GM12865 (cell line): ENCODE measurements at places on chromosomes 5 and 9.

- DNase-seq = no peak
Observed at GRCh38 chr9:113387560-113388230, 10.9 kb upstream of the HDHD3 start.

- no peak for DNase-seq
Observed at GRCh38 chr5:157354800-157355199, 88.9 kb downstream of the CYFIP2 start.

DNA sequence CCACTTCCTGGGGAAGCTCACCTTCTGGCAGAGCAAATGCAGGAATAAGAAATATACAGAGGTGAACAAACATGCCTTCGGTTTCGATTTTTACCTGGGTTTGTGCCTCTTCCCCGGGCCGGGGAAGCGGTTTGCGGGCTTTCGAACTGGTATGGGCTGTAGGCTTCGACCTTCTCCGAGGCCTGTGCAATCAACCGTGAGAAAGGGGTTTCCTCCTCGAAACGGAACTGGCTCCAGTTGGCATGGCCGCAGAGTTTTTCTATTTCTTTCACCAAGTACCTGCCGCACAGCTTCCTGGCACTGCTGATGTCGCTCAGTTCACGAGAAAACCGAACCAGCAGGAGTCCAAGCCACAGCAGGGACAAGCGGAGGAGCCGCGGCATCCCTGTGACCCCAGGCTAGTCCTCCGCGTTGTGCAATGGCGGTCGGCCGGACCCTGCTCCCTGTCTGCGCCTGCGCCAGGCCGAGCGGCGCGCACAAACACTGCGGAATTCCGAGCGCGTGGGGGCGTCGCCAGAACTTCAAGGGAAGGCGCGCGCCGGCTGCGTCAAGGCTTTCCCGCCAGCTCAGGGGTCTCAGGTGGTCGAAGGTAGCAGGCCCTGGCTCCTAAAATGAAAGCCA lies at the start of gene INSL6:
INSL6 (minus strand) TSS at position 420 of the 621 bp plus-strand sequence; CDS start at position 383, 37 bp downstream.
- peak; percentile 57 for DNase-seq

GRCh38 chr5:54212331-54212730 lies 98.0 kb downstream of the ARL15 start:
- no peak for DNase-seq

DNA sequence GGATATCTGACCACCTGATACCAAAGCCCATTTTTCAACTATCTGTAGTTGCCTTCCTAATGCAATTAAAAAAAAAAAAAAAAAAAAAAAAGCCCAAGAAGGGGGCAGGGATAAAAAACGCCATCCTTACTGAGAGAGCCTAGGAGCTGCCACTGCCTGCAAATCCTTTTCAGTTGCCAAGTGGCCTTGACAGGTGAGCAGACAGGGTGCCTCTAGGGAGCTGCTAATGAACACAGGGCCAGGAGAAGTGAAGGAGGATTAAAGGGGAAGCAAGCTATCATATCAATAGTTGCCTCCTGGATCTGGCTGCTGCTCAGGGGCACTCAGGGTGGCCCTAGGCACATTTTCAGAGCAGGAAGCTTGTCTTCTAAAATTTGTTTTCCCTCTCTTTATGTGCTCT lies 547.4 kb downstream of the TLE1 start:
- no peak for DNase-seq

DNA sequence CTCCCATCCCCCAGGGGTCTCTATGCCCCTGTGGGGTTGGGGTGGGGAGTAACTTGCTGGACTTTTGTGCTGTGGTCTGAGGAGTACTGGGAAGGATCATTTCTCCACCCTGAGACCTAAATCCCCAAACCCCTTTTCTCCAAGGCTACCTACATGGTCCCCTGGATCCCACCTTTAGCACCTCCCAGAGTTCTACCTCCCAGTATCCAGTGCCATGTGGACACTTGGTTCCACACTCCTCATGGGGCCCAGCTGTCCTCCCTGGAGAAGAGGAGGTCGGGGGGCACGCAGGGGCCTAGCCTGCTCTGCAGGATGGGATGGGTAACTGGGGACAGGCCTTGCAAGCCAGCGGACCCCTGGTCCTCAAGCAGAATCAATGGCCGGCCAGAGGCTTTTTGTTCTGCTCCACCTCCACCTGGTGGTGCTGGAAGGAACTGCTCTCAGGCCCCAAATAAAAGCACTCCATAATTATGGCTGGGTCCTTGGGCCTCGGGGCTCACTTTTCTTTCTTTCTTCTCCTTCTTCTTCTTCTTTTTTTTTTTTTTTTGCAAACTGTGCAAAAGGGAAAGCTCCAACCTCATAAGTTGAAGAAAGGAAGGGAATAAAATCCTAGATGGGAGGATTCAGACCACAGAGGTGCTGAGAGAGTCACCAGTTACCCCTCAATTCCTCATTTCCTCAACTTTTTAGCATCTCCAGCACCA lies 68.4 kb downstream of the PSD2 start:
- DNase-seq = peak; percentile 72

DNA sequence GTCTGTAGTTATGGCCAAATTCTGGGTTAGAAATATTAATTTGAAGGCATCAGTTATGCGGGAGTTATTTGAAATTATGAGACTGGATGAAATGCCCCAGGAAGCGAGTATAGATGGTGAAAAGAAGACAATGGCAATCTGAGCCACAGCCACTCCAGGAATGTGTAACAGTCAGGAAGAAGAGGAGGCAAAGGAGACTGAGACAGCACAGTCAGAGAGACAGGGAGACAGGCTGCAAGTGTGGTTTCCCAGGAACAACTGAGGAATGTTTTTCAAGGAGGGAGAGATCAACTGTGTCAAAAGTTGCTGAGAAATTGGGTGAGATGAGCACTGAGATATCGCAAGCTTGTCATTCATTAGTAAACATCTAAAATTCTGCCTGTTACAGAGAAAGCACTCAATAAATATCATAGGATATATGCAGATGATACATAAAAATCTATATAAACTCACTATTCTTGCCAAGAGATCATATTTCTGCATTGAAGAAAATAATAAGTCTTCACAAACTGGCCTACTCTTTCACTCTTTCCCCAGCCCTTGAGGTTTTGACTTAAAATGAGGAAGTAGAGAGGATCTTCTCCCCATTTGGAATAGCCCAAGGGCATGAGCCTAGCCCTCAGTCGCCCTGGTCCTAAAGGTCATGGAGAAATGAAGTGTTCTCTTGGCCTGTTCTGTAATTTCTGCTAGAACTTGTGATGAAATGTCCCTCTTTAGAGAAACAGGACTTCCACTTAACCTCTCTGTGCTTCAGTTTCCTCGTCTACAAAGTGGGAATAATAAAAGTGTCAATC lies 48.5 kb upstream of the RLN1 start:
- DNase-seq = no peak

DNA sequence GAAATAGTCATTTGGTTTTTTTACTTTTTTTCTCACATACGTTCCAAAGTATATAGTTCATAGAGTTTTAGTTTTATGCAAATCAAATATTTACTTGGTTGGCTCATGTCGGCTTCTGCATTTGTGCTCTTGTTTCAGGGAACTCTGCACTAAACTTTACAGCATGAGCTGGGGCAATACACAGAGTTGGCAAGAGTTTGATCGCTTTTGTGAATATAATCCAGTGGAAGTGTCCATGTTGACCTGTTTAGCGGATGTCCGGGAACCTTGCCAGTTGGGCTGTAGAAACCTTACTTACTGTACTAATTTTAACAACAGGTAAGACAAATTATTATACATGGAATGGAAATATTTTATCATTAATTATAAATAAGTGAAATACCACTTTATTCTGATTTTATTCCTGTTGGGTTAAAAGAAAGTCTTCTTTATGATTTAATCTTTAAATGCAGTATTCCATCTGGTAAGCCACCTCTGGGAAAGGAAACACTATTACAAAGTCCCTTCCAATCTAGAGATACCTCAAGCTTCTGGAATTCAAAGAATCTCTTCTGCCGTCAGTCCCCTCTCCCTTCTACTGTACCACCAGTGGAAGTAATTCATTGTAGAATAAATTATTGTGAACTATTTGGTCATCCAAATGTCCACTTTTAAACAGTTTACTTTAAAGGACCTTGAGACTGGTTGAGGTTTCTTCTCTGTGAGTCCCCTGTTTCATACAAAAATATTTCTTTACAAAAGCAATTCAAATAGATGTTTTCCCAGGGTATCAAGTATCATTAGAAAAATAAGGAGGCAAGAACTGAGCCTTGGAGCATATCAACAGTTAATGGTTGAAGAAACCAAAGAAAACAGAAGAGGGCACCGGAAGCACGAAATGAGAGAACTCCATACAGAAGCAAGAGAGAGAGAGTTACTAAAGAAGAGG lies 45.2 kb upstream of the GLIPR2 start:
- no peak for DNase-seq

DNA sequence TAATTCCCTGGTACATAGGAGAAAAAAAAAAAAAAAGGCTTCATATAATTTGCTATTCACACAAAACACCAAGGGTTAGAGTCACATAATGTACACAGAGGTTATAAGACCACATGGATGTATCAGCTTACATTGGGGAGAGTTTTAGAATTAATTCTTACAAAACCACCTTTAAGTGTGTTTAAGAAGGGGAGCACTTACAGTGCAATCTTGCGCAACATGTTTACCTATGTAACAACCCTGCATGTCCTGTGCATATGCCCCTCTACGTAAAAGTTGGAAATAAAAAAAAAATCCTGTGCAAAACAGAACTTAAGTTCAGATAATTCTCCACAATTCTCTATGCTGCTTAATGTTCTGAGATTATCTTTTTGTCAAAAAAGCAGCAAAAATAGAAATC lies 190.0 kb downstream of the DENND1A start:
- DNase-seq = no peak

- DNase-seq = no peak
Observed at GRCh38 chr9:92392690-92393089, 11.7 kb downstream of the OGN start.

DNA sequence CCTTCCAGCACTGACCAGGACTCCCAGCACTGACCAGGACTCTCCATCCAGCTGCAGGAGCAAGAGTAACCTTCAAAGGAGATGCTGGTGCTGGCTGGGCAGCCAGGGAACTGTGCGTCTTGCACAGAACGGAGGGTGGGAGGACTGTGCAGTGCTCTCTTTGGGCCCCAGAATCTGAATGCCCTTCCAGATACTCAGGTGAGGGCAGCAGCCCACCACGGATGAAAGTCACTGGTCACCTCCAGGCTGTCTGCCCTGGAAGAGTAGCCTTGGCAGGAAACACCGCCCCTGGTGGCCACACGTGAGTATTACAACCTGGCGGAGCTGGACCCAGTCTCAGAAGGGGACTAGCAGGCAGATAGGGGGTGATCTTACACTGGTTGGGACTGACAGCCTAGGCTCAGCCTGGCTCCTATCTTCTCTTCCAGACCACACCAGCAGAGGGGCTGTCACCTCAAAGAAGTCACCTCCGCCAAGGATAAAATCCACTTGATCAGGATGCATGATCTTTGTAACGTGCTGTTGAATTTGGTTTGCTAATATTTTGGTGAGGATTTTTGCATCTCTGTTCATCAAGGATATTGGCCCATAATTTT lies 4.8 kb upstream of the SARDH start:
- DNase-seq = peak; percentile 77

- no peak for DNase-seq
Observed at GRCh38 chr9:136571531-136571930, 25.7 kb upstream of the NOTCH1 start.

GRCh38 chr5:87877023-87877422 lies 391.6 kb downstream of the TMEM161B start:
- peak; percentile 12 for DNase-seq

- DNase-seq = no peak
Observed at GRCh38 chr5:155019601-155020226, 6.2 kb downstream of the KIF4B start.

DNA sequence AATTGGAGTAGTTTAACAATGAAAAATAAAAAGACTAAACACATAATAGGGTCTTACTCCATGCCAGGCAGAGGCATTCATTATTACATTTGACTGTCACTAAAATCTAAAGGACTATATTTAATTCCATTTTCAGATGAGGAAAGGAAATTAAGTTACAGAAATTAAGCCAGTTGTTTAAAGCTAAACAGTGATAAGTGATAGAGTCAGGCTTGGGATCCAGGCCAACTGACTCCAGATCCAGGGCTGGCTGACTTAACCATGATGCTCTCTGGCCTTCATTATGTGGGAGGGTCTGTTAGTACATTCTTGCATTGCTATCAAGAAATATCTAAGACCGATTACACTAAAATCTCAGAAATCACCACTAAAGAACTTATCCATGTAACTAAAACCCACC lies 107.2 kb downstream of the ARHGEF28 start:
- DNase-seq = no peak

DNA sequence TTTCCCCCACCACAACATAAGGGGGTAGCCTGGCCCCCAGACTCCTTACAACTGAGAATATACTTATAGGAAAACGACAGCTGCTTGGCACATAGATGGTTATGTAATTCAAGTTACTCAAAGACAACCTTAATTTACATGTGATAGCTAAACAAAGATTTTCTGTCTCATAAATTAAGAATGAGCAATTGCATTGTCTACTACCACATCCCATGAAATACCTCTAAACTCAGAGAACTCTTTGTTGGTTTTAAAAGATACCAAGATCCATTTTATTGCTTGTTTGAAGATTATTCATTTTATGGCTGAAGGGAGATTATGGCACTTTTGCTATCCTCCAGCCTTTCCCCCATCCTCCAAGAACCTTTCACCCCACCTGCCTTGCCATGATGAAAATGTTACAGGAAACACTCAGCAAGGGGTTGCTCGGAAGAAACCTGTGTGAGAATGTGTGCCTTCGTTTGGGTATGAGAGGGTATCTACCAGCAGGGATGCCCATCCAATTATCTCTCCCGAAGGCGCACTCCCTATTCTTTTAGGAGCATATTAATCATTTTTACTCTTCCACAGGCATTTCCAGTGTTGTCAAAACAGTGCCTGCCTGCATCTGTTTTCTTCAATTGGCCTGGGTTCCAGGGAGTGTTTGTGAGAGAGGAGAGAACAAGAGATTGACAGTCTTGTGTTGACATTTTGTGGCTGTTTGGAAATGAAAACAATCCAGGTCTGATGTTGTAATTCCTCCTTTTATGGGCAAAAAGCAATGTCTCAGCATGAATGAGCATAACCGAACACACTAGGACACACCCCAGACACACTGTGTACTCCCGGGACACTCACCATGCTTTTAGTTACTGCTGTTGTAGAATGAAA lies 208.0 kb upstream of the ANKRD55 start:
- DNase-seq = no peak

GRCh38 chr5:108311682-108312081 lies 70.2 kb downstream of the FBXL17 start:
- DNase-seq = no peak

DNA sequence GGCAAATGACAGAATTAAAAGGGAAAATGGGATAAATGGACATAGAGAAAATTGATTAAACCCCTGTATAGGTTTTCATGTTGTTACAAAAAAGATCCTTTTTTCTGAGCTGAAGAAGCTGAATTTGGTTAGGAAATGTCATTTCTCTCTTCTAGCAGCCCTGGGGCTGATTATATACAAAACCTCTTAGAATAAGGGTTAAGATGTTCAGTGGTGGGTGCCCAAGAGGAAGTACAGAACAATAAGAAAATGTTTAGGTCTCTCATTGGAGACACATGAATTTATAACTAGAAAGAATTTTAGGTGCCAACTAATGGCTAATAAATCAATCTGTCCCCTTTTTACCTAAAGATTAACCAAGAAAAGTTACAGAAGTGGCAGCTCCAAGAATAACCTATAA lies 14.2 kb downstream of the ABHD17B start:
- DNase-seq = no peak

GRCh38 chr5:172932313-172933017 lies 26.8 kb upstream of the RPL26L1 start:
- DNase-seq = peak; percentile 78
